GM18507 (cell line): ENCODE measurements at places on chromosomes 13 and 19.

GRCh38 chr13:107138486-107138885 is 570.5 kb upstream of the ARGLU1 start:
- no peak for DNase-seq

GRCh38 chr13:20342311-20342710 is 110.2 kb upstream of the GJB6 start:
- no peak for DNase-seq

DNA sequence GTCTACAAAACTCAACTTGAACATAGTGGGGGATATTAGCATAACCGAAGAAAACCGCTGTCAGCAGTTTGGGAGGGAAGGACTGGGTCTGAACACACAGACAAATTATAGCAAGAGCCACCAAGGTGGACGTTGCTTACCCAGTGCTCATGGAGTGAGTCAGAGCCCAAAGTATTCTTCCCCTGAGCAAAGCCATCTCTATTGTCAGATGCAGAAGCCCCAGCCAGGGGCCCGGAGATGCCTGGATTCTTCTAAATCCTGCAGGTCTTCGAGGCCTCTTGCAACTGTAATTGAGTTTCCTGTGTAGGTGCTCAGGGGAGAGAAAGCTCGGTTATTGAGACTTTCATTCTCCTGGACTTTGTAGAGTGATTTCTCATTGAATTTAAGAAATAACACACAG is 384.5 kb downstream of the IRS2 start:
- DNase-seq: no peak

- DNase-seq: no peak
These were observed 91.5 kb downstream of the TSC22D1 start for GRCh38 chr13:44484562-44485138.

- DNase-seq: no peak
These were observed 260.4 kb upstream of the MAB21L1 start for GRCh38 chr13:35736876-35737275.

DNA sequence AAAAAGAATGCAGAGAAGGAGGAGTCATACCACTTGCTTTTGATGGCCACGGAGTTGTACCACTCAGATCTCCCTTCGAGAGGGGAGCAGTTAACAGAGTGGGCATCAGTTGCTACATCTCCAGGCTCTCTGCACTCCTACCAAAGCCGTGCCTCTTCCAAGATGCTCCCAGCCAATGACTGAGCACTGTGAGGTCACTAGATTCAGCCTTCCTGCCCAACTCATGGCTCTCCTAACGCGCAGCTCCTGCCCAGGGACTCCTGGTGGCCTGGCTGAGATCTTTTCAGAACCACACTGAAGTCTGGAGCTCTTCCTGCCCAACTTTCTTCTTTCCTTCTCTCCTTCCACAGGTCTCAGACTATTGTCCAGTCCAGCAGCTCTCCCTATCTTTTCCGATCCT is 66.7 kb downstream of the LHFPL6 start:
- no peak for DNase-seq

DNA sequence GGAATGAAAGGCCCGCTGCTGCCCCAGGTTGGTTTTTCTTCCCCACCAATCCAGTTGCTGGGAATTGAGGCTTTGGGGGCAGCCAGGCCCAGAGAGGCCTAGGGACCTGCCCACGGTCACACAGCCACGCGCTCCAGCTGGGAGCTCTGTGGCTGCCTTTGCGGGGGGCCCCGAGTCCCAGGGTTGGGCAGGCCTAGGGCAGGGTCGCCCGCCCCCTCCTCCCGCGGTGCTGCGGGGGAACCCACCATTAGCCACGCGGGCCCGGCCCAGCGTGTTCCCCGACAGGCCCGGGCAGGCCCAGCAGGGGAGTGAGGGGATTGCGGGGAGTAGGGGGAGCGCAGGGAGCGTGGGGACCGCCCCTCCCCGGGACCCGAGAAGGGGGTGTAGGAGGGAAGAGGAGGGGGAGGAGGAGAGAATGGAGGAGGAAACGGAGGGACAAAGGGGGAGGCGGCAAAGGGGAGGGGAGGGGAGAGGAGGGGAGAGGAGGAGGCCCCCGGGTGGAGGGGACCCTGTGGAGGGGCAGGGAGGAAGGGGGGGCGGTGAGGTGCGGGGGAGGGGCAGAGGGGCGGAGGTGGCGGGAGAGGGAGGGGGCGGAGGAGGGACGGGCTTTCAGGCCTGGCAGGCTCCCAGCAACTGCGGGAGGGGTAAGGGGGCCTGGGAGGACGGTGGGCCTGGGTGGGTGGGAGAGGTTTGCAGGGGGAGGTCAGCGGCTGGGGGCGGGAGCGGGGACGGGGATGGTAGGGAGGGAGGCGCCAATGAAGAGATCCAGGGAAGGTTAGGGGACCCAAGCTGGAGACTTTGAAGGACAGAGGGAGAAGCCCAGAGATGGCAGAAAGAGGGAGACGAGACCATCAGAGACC is 12.9 kb upstream of the TLE2 start:
- no peak for DNase-seq

DNA sequence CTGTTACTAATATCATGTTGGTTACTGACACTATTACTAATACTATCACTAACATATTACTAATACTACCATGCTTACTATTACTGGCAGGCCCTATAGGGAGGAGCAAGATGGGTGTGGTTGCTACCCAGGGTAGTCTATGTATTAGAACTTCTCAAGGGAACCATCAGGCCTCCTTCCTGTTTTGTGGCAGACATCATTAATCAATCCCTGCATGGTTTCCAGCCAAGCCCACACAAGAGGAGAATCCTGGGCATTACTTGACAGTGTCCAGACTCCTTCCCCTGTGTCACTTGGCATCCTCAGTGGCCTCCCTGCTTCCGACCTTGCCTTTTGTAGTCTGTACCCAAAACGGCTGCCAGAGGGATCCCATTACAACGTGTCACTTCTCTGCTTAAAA is 8.9 kb downstream of the HAS1 start:
- DNase-seq: no peak

- DNase-seq: no peak
These were observed 36.8 kb downstream of the UFM1 start for GRCh38 chr13:38386421-38386820.

GRCh38 chr19:3768015-3768747 is 3.8 kb downstream of the RAX2 start:
- no peak for DNase-seq

DNA sequence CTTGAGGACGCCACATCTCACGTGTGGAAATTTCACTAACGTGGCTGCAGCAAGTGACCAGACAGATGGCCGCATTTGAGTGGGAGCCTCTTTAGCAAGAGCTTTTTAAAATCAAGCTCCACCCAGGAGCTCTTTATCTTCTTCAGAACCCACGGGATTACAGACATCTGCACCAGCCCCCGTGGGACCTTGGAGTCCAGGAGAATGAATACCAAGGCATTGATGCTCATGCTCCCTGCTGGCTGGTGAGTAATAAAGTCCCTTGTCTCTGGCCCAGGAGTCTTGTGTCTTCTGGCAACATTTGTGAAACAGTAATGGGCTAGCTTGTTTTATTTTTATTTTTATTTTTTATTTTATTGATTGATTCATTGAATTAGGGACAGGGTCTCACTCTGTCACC is 64.4 kb downstream of the TRPM4 start:
- DNase-seq: no peak

GRCh38 chr13:111248822-111249221 is 71.6 kb upstream of the TEX29 start:
- no peak for DNase-seq

- DNase-seq: no peak
These were observed 98.5 kb downstream of the MIPEP start for GRCh38 chr13:23790577-23791170.

- no peak for DNase-seq
These were observed 1954.1 kb downstream of the PCDH9 start for GRCh38 chr13:65275838-65276630.

DNA sequence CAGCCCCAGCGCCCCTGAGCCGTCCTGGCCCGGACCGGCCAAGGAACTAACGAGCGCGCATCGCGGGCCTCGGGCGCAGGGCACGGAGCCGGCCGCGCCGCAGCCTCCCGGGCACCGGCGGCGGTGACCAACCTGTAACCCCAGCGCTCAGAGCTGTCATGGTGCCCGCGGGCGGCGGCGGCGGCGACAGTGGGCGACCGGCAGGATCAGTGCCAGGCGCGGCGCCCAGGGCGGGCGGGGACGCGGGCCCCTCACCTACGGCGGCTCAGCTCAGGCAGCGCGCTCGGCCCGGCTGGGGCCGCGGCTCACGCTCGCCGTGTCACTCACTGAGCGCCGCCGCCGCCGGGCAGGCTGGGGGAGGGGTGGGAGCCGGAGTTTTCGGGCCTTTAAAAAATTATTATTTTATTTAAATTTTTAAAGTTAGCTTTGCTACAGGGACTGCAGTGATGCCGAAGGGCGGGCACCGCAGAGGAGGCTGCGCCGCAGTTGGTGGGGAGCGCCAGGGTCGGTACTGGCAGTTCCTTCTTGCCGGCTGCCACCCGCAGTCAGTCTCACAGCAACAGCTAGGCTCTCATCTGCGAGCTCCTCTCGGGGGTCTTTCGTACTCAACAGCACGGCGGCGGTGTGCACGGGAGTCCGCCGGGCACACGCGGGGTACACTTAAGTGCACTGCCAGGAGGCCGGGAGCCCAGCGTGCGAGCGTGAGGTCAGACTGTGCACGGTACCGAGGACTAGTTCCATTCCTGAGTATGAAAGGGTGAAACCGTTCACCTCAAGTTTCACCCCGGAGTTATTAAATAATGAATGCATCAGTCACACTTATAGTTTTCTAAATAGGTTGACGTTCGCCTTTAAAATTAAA is at the start of gene NALCN:
Gene NALCN (minus strand): TSS at position 328 of the 862 bp plus-strand sequence. CDS start 17,382 bp downstream, outside the sequence.
- no peak for DNase-seq
